Iris pigment epithelial cell (primary cell): ENCODE measurements at places on chromosomes 6 and 20.

GRCh38 chr6:42448927-42449659 lies 2.6 kb downstream of the TRERF1 start:
- DNase-seq, result no peak

DNA sequence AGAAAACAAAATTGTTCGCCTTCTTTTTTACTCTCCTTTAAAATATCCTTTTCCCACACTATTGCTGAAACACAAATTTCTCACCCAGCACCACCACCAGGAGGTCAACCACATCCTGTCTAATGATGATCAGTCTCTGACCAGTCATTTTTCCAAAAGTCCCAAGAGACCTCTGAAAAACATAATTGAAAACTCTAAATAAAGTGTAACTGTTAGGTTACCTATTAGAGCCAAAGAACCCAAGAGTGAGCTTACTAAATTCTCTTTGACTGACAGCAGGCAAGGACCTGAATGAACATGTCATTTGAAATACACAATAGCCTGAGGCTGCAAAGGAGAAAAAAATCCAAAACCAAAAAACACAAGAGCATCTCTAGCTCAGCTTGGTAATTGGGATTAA lies 735.4 kb downstream of the CBLN4 start:
- DNase-seq, result no peak

DNA sequence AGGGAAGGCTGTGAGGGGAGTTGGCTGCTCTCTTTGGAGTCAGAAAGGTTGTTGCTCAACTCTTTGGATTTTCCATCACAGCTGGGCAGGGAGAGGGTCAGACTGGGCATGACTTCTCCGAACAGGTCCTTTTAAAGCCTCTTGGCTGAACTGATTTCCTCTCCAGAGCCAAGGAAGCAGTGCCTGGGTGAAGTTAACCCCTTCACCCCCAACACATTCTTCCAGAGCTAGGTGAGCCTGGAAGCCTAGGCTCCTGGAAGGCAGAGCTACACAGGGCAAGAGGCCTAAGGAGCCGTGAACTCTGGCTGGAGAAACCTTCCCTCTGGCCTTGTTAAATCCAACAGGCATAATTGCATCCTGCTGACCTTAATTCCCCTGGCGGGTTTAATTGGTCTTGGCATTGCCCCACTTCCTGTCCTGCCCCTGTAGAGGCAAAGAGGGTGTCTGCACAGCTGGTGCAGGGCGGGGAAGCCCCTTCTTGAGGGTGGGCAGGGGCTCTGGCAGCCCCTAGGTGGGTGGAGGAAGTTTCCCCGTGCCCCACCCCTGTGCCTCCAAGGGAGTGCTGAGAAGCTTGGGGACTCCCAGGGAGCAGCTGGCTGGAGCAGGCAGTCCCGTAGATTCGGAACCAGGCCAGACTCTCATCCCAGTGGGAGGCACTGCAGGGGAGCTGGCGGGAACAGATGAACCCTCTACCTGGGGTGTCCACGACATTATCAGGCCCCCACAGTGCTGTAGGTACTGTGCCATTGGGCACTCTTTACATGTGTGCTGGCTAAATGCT lies 3.6 kb upstream of the MYLK2 start:
- no peak for DNase-seq

GRCh38 chr6:170151321-170151771 lies 139.5 kb downstream of the DLL1 start:
- DNase-seq, result no peak

DNA sequence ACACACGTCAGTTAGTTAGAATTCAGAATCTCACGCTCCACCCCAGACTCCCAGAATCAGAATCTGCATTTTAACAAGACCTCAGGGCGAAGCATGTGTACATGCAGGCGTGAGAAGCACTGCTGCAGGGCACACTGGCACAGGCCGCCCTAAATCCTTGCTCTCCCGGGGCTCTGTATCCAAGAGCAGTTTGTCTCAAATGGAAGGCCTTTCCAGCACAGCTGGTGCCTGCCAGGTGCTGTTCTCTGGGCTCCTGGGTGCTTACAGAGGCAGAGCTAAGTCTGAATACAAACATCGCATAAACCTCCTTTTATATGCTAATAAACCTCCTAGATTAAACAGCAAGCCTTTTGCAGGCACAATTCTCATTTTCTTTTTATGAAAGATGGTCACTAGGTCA lies 119.1 kb upstream of the CD93 start:
- DNase-seq, result no peak

DNA sequence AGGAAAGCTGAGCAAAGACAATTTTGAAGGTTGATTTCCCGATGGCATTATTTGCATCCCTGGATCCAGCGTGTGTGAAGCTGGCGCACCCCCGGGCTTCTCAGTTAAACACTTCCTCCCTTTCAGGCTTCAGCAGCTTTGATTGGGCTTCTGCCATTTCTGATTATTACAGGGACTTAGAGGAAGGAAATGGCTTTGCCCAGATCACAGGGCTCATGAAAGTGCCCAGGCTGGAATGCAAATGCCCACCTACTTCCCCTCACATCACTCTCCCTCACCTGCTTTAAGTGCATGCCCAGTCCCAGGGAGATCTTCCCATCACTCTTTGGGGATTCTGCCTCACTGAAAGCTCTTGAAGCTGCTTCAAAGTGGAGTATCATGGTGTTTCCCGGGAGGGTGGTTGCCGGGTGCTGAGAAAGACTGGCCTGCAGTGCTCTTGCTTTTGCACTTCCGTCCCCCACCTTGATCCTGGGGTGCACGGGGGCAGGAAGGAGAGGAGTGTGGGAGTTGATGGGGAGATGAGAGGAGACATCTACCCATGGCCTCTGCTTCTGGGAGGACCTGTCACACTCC lies 28.3 kb downstream of the PHACTR3 start:
- no peak for DNase-seq
